NCI-H460 (cell line): ENCODE measurements at places on chromosomes 4 and X. TPM values are rescaled to one million over a fixed set of nuclear protein-coding genes. Genes with fewer than 3 reads are reported as not detected.

RPS3A gene
- 3,011 and 3,295 TPM in 2 replicates for total RNA-seq

TBC1D8B gene
- total RNA-seq = 3.0 and 3.6 TPM in 2 replicates

RTL9 gene
- total RNA-seq = 0.02 TPM in 1 of 2 replicates, not detected in the other

DNA sequence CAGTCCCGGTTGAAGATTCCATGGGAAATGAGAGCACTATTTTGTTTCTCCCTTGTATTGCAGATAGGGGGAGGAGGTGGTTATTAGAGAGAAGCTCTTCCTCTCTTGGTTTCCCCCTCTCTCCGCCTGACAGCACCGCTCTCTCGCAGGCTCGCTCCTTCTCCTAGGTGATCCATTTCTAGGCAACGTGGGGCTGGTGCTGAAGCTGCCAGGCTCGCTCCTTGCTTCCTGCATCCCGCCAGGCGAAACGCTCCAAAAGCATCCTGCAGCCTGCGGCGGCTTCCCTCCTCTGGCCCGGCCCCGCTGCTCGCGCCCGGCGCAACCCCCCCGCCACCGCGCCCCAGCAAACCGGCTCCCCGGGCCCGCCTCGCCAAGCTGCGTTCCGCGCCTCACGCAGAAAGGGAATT, at the start of gene GRID2:
TSS of gene GRID2 (plus strand) at position 346 of the 407 bp plus-strand sequence.
- no peak for DNase-seq

- peak; percentile 95 for DNase-seq
These were observed 43.2 kb upstream of the RBM47 start for GRCh38 chr4:40672528-40673522.

GRCh38 chrX:148049441-148049840, 68.3 kb downstream of the FMR1NB start:
- peak; percentile 19 for DNase-seq

GRCh38 chrX:24377911-24378468, 17.6 kb downstream of the SUPT20HL1 start:
- no peak for DNase-seq

DNA sequence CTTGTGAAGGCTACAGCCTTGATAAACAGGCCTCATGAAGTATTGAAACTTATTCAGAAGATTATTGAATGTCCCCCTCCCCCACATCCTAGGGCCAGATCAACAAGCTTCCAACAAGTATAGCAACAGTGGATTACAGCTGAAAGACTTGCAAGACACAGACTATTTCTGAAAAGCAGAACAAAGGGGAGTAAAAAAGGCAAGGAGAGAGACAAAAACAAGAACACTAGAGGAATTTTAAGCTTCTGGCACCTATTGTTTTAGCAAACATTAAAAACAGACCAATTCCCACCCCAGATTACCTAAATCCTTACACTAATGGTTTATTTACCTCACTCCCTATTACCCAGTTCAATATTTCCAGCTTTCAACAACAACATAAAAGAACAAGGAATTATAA, 446.3 kb upstream of the FSTL5 start:
- no peak for DNase-seq

DNA sequence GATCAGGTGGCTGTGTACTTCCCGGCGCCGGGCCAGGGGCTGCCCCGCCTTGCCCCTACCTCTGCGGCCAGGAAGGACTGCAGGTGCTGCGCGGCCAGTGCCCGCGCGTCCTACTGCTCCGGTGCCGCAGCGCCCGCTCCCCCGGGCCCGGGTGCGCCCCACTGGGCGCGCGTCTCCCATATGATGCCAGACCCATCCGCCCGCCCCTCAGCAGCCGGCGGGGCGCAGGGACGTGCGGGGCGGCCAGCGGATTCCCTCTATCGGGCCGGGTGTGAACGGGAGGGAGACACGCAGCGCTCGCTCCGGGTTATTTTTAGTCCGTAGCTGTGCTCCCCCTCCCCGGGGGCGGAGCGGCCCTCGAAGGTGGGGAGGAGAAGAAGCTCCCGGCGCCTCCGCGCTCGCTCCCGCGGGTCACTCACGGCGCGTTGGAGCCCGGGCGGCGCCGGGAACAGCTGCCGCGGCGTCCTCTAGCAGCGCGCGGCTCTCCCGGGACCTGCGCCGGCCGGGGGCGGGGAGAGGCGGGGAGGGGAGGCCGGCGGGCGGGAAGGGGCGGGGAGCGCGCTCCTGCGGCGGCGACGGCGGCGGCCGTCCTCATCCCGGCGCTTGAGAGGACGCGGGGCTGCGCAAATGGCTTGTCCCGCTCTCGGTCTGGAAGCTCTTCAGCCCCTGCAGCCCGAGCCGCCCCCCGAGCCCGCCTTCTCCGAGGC, 103.6 kb downstream of the UCHL1 start:
- peak; percentile 67 for DNase-seq
